ENCODE measurements at places on chromosomes 5 and 9. TPM values are rescaled to one million over a fixed set of nuclear protein-coding genes. Genes with fewer than 3 reads are reported as not detected.

DNA sequence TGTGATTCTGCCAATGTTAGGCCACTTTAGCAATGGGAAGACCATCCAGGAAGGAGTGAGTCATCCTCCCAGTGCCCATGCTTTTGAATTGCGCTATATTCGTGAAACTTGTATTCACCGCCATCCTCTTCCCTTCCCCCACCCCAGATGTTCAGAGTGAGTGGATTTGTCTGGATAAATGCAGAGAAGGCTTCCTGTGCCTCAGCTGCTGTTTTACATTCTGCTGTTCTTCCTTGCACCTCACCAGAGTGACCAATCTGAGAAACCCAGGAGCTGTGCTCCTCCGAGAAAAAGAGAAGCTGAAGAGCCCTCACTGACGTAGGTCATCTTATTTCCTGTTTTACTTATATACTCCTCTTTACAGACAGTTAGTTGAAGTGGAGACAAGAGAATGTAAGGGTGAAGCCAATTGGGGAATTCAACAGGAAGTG is 24.6 kb upstream of the SVEP1 start:
- no peak for DNase-seq

GRCh38 chr5:171321447-171321846 is 12.4 kb downstream of the TLX3 start:
- no peak for DNase-seq

- DNase-seq, result peak; percentile 84
These were observed 30.6 kb downstream of the HTR4 start for GRCh38 chr5:148623741-148624140.

DNA sequence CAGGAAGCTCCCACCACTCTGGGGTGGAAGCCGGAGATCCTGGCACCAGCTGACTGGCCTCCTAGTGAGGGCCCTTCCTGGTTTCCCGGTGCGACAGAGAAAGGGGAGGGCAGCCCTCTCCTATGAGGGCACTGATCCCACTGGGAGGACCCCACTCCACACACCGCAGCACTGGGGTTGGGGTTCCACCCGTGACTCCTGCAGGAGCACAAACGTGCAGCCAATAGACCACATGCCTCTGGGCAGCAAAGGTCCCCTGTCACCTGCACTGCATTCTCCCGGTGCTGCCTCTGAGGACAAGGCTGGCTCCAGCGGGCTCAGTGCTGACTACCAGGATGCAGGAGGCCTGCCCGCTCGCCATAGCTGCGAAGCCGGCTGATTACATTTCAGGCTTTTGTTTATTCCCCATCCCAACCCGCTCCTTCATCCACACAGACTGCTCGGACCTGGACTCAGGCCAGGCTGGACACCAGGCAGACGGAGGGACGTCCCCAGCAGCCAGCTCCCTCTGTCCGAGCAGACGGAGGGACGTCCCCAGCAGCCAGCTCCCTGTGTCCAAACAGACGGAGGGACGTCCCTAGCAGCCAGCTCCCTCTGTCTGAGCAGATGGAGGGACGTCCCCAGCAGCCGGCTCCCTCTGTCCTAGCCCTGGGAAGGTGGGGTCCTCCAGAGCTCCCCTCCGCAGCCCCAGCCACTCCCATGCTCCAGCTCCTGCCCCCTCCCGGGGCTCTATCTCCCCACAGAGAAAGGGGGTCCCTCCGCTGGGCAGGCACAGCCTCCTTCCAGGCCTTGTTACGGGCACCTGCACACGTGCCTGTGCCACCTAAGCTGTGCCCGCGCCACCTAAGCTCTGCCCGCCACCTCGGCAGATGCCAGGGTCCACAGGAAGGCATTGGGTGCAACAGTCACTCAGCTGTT is 8.8 kb upstream of the CEP72 start:
- no peak for DNase-seq

The ELAVL2 gene
- 27.5 TPM for total RNA-seq

All from A172 (cell line).